Stimulated activated CD4-positive, alpha-beta T cell treated with anti-CD3 and anti-CD28 coated beads, Interleukin-2, amount 100 ng/mL, for 24 hours (primary cell): ENCODE measurements at places on chromosomes 1 and 21.

DNA sequence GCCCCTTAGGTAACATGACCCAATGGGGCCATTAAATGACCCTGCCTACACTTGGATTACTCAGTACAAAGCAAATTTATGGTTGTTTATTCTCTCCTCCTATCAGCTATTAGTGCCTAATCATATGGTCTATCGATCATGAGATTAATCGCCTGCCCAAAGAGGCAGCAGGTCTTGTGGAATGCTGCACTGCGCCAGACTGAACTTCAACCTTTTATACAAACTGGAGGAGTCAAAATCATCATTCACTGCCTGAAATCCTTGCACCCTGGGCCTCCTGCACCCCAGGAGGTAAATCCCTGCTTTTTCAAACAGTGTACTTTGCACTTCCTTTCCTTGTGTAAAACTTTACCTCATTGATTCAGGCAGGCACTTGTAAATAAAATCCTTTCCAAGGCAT lies 69.7 kb downstream of the NFIA start:
- no peak for DNase-seq

GRCh38 chr1:37562984-37563383 lies 6.2 kb downstream of the DNALI1 start:
- DNase-seq, result no peak

DNA sequence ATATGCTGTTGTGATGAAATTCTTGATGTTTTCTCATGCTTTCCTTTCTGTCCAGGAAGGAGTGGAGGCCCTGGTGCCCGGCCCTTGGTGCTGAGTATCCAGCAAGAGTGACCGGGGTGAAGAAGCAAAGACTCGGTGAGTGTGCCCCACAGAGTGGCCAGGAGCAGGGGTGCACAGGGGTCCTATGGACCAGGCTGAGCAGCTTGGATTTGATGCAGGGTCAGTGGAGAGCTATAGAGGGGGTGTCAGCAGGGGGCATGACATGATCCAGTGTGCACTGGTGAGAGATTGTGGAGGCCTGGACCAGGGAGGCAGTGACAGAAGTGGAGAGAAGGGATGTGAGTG lies 7.4 kb downstream of the PTPRF start:
- DNase-seq, result no peak

DNA sequence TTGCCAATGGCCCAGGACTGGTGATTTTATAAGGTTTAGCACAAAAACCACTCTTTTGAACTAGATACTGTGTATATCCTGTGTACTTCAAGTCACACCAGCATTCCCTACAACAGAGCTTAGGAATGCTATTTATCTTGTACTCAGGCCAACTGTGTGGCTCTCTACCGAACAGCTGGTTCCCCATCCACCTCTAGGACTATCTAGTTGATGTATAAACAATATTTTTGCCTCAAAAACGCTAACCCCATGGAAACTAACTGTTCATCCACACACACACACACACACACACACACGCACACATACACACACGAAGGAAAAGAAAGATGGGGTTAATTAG lies 28.7 kb upstream of the SLC45A3 start:
- DNase-seq, result no peak

GRCh38 chr1:206896261-206896660 lies 982 bp upstream of the IL24 start:
- no peak for DNase-seq

DNA sequence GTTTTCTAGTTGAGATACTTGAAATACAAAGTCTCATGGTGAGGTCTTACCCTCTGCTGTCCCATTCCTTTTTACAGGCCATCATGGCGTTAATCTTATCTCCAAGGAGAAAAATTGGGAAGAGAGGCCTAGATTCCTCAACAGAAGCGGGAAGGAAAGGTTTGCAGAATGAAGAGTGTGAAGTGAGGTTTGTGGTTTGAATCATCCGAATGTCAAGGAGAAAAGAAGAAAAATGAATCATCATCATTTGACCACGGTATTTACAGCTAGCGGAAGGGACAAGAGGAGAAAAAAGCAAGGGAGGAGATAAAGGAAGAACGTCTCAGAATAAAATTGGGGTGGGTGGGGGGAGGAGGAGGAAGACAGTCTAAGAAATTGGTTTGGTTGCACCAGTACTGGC lies 935 bp upstream of the COG2 start:
- DNase-seq, result no peak

DNA sequence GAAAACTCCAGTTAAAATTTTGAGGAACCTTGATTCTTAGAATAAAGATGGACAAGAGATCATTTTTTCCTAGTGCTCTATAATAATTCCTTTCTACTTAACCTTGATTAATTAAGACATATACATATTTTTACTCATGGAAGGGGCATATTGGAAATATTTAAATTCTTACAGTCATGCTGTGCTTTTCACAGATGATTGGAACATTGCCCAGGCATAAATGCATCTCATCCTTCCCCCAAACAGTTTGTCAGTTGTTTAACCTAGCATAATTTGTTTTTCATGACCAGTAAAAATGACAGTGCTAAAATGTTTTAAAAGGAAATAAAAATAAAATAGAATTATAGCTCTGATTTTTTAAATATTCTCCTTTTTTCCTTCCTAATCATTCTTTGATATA lies 140.0 kb downstream of the DNM3 start:
- no peak for DNase-seq

DNA sequence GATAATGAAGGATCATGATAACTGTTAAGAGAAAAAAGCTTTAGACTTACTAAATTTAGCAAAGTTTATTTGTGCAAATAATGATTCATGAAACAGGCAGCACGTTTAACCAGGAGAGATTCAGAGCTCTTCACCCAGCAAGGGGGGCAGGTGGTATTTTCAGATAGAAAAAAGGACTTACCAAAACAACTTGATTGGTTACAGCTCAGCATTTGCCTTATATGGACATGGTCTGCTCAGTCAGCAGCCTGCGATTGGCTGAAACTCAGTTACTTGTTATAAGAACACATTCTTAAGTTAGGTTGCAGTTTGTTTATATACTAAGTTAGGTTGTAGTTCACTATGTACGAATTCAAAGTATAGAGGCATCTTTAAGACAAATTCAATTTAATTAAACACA lies 165.6 kb downstream of the DUSP10 start:
- no peak for DNase-seq

DNA sequence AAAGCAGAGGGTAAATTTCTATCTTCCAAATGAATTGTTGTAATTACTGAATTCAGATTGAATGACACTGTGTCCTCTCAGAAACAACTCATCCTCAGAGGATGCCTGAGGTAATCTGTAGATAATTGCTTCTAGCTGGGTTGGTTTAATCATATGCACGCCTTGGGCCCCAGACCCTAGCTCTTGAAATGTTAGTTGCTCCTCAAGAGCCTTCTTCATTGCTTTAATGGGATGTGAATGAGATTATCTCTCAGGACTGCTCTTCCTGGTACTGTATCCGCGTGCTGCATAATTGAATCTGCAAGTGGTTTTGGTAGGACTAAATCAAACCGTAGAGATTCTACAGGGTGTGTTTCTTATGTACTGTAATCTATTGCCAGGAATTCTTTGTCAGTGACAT lies 569.3 kb upstream of the NEGR1 start:
- DNase-seq, result no peak

DNA sequence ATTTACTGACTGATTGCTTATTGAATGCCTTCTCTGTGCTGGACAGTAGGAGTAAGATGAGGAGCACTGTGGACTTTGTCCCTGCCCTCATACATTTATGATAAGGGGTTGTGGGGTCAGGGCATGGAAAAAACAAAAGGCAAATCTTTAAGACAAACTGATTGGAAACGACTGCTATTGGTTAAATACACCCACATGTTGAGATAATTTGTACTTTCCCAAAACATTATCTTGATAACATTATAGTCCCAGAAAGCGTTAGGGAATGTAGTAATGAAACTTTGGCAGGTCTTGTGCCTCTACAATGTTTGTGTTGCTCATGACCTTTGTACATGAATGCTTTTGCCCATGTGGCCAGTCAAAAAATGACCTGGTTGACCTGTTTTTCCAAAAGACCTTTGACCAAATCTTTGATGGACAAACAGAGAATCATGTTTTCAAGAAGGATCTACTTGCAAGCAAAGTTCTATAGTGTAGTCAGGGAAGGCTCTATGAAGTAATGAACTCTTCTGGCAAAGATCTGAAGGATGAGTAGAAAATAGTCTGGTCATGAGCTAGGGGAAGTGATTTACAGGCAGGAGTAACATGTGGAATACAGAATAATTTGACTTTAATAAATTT lies 50.9 kb downstream of the LEPR start:
- DNase-seq, result no peak

GRCh38 chr1:74057719-74058118 lies 140.3 kb downstream of the LRRIQ3 start:
- DNase-seq, result no peak

DNA sequence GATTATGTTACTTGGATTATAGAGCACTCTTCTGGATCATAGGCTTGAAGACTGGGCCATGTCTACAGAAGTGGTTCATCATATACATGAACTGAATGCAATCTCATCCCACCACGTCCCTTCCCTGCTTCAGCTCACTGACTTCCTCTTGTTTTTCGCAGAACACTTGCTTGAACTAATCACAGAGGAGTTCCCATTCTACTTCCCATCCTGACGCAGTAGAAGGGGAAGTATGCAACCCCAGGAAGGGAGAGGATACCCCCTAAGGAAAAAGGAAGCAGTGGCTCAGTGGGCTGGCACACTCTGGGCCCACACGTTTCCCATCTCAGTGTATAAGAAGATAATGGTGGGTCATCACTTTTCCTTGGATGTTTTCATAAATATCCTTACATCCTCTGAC lies 36.2 kb downstream of the CASQ2 start:
- no peak for DNase-seq

DNA sequence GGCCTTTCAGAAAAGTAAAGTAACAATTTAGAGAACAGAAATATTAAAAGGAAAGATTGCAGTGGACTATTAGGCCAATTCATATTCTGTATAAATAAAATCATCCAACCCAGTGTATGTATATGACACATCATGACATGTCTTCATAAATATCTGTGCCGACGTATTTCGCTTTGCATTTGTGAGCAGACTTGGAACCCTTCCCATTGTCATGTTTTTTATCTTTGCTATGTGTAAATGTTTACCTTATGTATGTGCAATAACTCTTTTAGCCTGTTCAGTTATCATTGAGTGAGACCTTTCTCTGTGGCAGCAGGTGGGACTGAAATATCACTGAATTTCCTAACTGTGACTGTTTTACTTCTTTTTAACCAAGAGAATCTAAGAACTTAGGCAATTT lies 58.0 kb upstream of the FAM3B start:
- no peak for DNase-seq

- DNase-seq, result no peak
Observed at GRCh38 chr1:15154480-15155036, 1.0 kb downstream of the TMEM51 start.

DNA sequence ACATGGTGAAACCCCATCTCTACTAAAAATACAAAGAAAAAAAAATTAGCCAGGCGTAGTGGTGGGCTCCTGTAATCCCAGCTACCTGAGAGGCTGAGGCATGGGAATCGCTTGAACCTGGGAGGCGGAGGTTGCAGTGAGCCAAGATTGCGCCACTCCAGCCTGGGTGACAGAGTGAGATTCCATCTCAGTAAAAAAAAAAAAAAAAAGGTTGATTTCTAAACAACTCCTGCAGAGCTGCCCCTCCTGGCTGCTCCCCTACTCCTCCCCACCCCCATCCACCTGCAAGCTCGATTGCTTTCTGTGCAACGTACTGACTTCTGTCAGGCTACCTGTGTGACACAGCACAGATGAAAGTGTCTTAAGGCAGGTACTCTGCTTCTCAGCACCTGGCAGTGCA lies 13.3 kb downstream of the ETV3L start:
- DNase-seq, result no peak

GRCh38 chr21:42239973-42240372 lies 21.0 kb downstream of the ABCG1 start:
- no peak for DNase-seq

DNA sequence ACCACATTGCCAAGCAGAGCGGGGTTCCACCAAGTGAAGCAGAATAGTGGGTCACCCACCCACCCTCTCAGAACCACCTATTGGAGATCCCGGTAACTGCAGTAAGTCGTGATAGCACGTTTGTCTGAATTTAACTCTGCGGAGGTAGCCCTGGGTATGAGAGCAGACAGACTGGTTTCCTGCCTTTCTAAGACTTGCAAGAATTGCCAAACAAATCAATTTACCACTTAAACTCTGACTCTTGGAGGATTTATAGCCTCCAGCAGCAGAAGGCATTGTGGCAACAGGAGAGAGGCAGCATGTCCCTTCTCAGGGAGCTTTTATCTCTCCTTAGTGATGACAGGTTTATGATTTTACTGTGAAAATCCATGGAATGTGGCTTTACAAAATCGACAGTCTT lies 287.9 kb upstream of the FMN2 start:
- no peak for DNase-seq
